Occipital lobe (tissue), 3 donors: ENCODE measurements at places on chromosomes 5 and 9. TPM values are rescaled to one million over a fixed set of nuclear protein-coding genes. Genes with fewer than 3 reads are reported as not detected.

- DNase-seq, result no peak
Measured at GRCh38 chr5:107369622-107370021, 301.1 kb downstream of the EFNA5 start.

GRCh38 chr9:136784249-136784996, 6.7 kb upstream of the TMEM141 start:
- no peak for DNase-seq

- DNase-seq, result no peak
Measured at GRCh38 chr5:13976867-13977830, 32.7 kb upstream of the DNAH5 start.

HAVCR1 gene
- total RNA-seq, result 0.31 TPM

DIRAS2 gene
- total RNA-seq, result 30.6 TPM

ZNF608 gene
- total RNA-seq, result 95.6 TPM

GRCh38 chr5:24510523-24510988, 134.2 kb downstream of the CDH10 start:
- no peak for DNase-seq

- DNase-seq, result no peak
Measured at GRCh38 chr9:22381170-22381569, 65.5 kb upstream of the DMRTA1 start.

GRCh38 chr9:115900698-115901097, 252.9 kb upstream of the PAPPA start:
- no peak for DNase-seq

GRCh38 chr9:35374436-35374835, 115.5 kb upstream of the RUSC2 start:
- no peak for DNase-seq

GABRB2 gene
- total RNA-seq, result 98.1 TPM

DNA sequence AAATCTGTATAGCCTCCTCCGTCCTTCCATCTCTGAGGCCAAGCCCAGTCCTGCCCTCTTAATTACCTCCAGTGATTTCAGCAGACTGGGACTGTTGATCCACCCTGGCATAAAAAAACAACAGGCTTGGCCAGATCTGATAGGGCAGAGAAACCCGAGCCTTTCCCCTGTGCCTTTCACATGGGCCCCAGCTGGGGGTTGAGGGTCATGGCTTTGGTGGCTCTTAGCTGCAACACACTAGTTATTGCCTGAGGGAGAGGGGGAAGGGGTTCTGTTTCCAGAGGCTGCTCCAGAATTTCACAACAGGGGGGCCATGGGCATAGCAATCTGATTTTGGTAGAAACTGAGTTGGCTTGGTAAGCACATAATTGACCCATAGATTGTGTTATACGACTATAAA, 21.2 kb upstream of the PANK3 start:
- no peak for DNase-seq

DNA sequence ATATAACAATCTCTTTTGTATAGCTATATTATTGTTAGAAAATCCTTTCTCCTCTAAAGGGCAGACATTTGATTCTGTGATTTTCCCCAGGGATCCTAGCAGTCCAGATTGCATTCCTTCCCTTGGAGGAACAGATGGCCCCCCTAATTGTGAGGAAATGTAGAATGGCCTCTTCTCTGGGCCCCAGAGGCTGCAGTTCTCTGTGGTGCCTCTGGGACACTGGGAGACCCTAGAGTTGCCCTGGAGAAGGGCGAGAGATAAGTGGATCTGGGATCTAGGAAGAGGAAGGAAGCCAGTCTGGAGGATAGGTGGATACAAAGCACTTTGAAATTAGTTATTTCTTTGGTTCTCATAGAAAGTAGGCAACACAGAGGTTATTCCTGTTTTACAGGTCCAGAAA, 1.9 kb upstream of the HINT2 start:
- no peak for DNase-seq

SPINK4 gene
- not detected for total RNA-seq

- no peak for DNase-seq
Measured at GRCh38 chr9:9625248-9625647, 987.6 kb downstream of the PTPRD start.

GRCh38 chr5:88776692-88777091, 106.3 kb downstream of the MEF2C start:
- no peak for DNase-seq

ANKRD31 gene
- total RNA-seq, result 0.94 TPM

DNA sequence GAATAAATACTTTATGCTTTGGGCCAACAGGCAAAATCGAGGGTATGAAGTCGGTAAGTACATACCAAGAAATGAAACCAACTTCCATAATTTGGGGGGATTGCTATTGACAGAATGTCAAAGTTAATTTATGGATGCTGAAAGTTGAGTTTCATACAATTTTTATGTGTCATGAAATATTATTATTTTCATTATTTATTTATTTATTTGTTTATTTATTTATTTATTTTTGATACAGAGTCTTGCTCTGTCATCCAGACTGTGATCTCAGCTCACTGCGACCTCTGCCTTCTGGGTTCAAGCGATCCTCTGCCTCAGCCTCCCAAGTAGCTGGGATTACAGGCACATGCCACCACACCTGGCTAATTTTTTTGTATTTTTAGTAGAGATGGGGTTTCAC, 4.5 kb upstream of the GMCL2 start:
- no peak for DNase-seq

PPWD1 gene
- total RNA-seq, result 60.5 TPM

- DNase-seq, result no peak
Measured at GRCh38 chr5:97229196-97229595, 46.1 kb upstream of the RIOK2 start.

GRCh38 chr5:84059672-84060071, 325.0 kb downstream of the EDIL3 start:
- no peak for DNase-seq

OMD gene
- total RNA-seq, result 2.5 TPM

PLAC8L1 gene
- not detected for total RNA-seq

- no peak for DNase-seq
Measured at GRCh38 chr9:90343366-90343765, 299.3 kb downstream of the DIRAS2 start.
